ENCODE measurements at places on chromosomes 5 and 9. TPM values are rescaled to one million over a fixed set of nuclear protein-coding genes. Genes with fewer than 3 reads are reported as not detected.

Gene FCN2
- total RNA-seq: not detected

Gene SPATA31C1
- total RNA-seq: not detected

Gene KIF4B
- not detected for total RNA-seq

Gene PCDHA7
- total RNA-seq: 2.5 TPM

Gene DNM1
- 3.1 TPM for total RNA-seq

Gene PCDHB10
- 1.7 TPM for total RNA-seq

Gene GLRA1
- total RNA-seq: not detected

Gene YTHDC2
- 18.9 TPM for total RNA-seq

Gene CKMT2
- 1.3 TPM for total RNA-seq

Gene CNTFR
- total RNA-seq: not detected

Gene PCDHA4
- total RNA-seq: 0.19 TPM

Gene SAXO1
- under 0.01 TPM for total RNA-seq

Gene NME5
- total RNA-seq: 1.7 TPM

Gene RNF183
- not detected for total RNA-seq

Gene PCA3
- under 0.01 TPM for total RNA-seq

Gene ANKDD1B
- total RNA-seq: 0.19 TPM

Gene PCDHB2
- 6.5 TPM for total RNA-seq

Gene RACK1
- 3,272 TPM for total RNA-seq

Gene C1QTNF2
- 0.28 TPM for total RNA-seq

All from regular cardiac myocyte (primary cell).